Stimulated activated CD8-positive, alpha-beta memory T cell treated with anti-CD3 and anti-CD28 coated beads, Interleukin-7, amount 100 ng/mL, for 4 hours (primary cell): ENCODE measurements at places on chromosomes 6 and 20.

GRCh38 chr20:45211569-45212474 is 5.0 kb downstream of the SEMG1 start:
- DNase-seq, result no peak

GRCh38 chr6:144179237-144179636 is 28.9 kb downstream of the STX11 start:
- no peak for DNase-seq

GRCh38 chr20:35975576-35976373 is 7.4 kb downstream of the CNBD2 start:
- DNase-seq, result no peak

DNA sequence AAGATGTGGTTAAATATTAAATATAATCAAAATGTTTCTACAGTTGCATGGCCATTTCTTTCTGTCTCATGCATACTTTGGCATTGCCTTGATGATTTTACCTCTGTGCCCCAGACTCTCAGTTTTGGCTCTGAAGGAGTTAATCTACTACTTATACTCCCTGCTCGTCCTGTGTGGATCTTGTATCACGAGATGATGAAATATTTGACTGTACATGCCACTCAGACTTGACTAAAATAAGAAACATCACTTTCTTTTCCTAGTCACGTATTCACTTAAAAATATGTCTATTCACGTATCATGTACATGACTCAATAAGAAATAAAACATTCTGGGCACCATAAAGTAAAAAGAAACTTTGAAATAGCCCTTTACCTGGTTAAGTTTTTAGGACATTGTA is 397.7 kb downstream of the RFPL4B start:
- no peak for DNase-seq

- DNase-seq, result no peak
These were observed 12.4 kb downstream of the SNX5 start for GRCh38 chr20:17956099-17956685.

DNA sequence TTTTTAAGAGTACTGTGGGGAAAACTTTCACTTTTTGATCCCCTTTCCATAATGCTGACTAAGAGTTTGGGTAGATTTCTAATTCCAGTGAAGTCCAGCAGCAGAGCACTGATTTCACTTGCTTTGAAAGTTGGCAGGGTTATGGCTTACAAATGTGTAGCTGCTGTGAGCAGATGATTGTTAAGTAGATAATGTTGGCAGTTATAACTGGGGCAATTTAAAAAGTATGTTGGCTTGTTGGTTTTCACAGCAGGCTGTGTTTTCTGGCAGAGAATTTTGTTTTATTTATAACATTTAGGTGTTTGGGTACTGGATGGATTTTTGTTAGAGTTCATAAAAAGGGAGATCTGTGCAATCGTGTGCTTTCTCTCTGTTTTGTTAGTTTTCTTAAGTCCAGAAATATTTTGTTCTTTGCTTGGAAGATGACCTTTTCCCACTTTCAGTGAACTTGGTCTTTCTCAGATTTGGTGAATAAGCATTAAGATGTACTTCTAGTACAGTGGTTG is 31.4 kb downstream of the AFDN start:
- no peak for DNase-seq

DNA sequence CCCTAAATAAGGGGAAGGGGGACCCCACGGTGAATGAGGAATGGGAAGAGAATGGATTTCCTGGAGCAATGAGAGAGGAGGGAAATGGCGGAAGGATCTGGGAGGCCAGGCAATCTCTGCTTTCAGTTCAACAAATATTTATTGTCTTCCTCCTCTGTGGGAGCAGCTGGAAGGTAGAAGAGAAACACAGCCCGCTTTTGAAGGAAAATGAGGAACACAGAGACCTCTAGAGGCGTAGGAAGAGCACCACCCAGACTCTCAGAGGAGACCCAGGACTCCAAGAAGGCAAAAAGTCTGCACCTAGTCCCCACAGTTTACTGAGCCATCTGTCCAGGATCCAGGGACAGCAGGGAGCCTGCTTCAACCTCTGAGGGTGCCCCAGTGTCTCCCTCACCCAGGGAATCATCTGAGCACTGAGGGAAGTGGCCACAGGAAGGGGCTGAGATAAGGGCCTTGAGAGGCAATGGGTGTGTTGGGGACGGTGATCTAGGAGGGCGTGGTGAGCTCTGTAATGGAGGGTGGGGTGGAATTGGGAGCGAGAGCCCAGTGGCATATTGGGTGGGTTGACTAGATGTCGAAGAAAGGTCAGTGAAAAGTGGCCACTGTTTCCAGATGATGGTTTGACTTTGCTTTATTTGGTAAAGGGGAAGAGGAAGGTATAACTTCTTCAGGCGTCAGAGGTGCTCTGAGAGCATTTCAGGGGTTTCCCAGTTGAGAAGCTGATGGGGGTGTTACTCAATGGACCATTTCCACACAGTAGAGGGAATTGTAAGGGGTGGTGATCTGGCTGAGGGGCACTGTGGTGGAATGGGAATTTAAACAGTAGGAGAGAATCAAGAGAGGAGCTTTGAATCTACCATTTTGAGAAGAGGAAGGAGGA is 610 bp downstream of the PSORS1C1 start:
- no peak for DNase-seq

- DNase-seq, result no peak
These were observed 1.0 kb upstream of the XRN2 start for GRCh38 chr20:21301940-21302663.

GRCh38 chr6:160933256-160933655 is 58.3 kb upstream of the MAP3K4 start:
- DNase-seq, result no peak

- no peak for DNase-seq
These were observed 2.8 kb upstream of the MC3R start for GRCh38 chr20:56245761-56246160.

- DNase-seq, result no peak
These were observed 158.0 kb upstream of the BMP5 start for GRCh38 chr6:56033401-56033800.
